Stimulated activated CD8-positive, alpha-beta memory T cell treated with anti-CD3 and anti-CD28 coated beads, Interleukin-4, amount 100 ng/mL, for 1 hour (primary cell): ENCODE measurements at places on chromosomes 13 and 19.
A peak's percentile ranks its signal among the peaks of the same experiment; 100 is the strongest.

- DNase-seq, result no peak
Observed at GRCh38 chr13:102838982-102839381, 6.8 kb upstream of the ERCC5 start.

DNA sequence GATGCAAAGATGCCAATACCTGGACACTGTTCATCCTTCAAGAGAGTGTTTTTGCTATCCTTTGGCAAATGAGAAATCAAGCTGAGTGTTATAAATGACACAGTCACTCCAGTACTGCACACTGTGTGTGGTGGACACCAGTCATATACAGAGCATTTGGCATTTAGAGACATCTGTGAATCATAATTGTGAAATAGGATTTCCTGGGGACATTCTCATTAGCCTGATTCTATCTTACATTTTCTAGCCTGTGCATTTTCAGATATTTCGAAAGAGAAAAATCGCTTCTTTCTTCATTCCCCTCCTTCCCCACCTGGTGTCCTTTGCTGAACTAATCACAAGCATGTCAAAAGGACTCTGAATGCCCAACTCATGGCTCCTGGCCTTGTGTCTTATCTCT, 781.0 kb upstream of the ARGLU1 start:
- no peak for DNase-seq

DNA sequence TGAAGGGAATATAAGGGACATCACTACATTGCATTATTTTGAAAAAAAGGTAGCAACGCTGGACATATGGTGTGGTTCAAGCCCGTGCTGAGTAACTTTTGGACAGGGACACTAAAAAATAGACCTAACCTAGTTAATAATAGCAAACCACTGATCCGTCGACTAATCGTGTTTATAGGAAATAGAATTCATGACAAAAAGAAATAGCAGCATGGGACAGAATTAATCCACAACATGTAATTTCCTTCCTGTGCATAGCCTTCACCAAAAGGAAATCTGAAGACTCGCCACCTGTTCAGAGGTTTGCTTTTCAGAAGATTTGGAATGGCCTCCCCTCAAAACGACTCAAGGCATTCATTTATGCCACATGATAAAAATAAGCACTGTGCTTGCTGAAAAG, 128.7 kb downstream of the FGF14 start:
- DNase-seq, result no peak

GRCh38 chr19:58516246-58516836, 3.3 kb downstream of the ZBTB45 start:
- no peak for DNase-seq

DNA sequence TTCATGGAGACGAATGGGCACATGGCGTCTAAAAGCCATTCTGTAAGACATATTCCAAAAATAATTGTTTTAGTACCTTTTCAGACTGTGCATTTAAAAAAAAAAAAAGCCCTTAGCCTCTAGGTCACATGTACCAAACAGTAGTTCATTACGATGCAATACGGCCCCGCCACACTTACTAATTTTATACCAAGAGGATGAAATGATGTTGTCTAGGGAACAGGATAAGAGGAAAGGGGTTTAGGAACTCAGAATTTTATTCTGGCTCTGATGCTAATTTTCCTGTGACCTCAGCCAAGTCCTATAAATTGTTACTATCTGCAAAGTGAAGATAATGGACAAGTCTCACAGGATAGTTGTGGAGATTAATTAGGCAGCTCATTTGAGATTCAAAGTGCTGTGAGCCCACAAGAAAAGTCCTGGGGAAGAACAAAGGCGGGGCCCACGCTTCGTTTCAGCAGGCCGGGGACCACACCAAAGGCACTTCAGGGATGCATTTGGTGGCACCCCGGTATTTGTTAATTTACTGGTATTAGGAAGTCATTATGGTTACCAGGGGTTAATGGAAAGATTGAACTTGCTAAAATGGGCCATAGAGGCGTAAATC, 511.1 kb downstream of the IRS2 start:
- no peak for DNase-seq

- DNase-seq, result no peak
Observed at GRCh38 chr13:39580881-39581575, 22.0 kb downstream of the LHFPL6 start.

DNA sequence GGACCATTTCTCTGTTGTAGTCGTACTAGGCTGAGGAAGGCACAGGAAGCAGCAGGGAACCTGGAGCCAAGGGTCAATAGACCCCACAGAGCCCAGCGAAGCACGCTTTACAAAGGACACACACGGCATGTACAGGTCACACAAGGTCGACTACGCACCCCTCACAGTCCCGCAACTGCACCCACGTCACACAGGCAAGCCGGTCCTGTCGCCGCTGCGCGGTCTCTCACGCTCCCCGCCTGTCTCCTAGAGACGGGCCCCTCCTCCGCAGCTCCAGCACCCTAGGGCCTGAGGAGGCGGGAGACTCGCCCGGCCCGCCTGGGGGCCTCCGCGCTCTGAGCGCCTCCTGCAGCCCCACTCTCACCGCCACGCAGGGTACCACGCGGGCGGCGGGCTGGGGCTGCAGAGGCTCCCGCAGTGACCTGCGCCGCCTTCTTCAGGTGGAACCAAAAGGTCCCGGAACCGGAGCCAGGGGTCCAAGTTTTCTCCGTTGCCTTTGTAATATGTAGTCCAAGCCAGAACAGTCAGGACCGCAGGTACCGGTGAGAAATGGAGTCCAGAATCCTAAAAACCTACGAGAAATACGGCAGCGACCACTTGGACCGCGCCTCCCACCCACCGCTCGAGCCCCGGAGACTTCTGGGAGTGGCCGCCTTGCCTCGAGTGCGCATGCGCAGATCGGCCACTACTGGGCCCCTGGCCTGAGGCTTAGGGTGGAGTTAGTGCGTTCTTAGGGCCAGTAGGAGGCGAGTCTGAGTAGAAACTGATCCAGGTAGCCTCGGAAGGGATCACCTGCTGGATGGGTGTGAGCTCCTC, at the start of gene ZNF607:
ZNF607 (minus strand) TSS at position 651 of the 816 bp plus-strand sequence. CDS start 8,143 bp downstream, outside the sequence.
- DNase-seq, result peak; percentile 72

DNA sequence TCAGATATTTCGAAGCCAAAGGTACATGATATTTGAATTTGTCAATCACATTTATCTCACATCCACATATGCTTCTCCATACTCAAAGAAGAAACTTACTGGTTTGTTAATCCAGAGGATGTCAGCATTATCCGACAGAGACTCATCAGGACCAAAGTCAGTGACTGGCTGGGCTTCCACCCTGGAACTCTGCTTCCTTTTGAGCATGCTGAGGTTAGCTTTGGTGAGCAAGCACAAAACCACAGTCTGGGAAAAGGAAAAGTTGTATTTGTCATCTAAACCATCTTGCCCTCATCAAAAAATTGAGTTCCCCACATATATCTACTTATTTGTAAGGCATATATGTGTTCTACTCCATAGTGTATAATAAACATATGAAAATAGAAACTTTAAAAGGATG, 17.4 kb downstream of the NALCN start:
- no peak for DNase-seq

DNA sequence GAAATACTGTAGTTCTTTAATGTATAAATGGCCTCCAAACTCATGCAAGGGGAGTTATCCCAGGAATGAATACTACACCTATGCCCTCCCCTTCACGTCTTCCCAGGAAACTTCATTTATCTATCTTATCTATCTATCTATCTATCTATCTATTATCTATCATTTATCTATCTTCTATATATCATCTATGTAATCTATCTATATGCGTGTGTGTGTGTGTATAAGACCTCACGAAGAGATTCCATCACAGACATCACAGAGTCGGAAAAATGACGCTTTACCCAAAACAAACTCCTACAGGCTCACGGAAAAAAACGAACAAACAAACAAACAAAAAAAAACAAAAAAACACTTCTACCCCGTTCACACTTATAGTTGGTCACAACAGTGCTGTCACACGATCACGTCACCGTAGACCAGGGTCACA, 486 bp downstream of the ZNF529 start:
- DNase-seq, result no peak

DNA sequence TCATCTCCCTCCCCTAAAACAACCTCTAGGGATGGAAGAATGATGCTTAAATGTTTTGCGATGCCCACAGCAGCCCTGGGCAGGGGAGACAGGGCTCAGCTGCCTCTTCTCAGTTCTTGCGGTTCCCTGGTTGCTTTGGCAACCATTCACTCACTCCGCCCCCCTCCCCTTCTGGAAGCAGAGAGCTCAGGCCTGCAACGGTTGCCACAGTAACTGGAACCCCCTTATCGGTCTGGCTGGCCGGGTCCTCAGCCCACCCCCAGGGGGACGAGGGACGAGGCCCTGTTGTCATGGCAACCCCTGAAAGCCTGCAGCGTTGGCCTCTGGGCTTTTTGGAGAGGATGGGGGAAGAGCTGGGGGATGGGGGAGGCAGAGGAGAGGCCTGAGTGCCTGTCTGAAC, 19.5 kb downstream of the NOVA2 start:
- no peak for DNase-seq

GRCh38 chr13:50916701-50917184, 7.2 kb downstream of the RNASEH2B start:
- DNase-seq, result no peak

GRCh38 chr13:30790592-30790991, 55.2 kb downstream of the ALOX5AP start:
- DNase-seq, result no peak

DNA sequence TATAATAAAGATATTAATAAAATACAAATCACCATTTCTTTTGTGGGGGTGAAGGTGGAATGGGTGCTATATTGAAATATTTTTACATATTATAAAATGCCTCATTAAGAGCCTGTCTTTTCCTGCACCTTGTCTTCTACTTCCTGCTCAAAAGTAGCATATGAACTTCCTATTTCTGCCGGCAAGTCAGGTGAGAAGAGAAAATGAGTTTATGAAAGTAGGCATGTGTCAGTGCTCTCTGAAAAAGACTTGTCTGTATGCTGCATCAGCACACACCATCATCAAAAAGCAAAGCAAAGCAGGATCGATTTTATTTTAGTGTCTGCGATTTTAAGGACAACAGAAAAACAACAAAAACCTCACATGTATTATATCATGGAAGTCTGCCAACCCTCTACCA, 114.2 kb downstream of the RAP2A start:
- no peak for DNase-seq

DNA sequence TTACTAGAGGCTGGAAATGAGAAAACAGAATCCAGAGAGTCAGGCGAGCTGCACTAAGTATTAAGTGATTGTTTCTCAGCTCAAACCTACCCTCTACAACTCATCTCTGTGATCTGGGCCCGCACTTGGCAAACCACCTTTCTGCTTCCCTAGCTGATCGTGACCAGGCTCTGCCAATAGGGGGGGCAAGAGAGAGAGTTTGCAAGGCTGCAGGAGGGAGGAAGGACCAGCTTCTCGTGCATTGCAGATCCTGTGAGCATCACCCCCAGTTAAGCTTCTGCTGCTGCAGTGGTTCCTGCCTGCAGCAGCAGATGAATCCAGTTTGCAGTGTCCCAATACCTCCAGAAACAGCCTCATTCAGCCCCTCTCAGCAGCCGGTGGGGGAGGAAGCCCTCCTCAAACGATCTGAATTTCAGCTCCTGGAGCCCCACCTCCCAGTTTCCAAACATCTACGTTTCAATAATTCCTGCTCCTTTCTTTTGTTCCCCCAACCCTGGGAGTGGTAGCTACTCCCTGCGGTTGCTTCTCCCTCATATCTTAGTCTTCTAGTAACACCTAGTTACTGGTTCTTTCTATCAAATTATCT, 20.0 kb downstream of the XRCC1 start:
- DNase-seq, result peak; percentile 68

GRCh38 chr19:42288881-42289555, 12.9 kb upstream of the PRR19 start:
- DNase-seq, result no peak

GRCh38 chr13:111952814-111953213, 114.1 kb upstream of the SOX1 start:
- DNase-seq, result no peak

DNA sequence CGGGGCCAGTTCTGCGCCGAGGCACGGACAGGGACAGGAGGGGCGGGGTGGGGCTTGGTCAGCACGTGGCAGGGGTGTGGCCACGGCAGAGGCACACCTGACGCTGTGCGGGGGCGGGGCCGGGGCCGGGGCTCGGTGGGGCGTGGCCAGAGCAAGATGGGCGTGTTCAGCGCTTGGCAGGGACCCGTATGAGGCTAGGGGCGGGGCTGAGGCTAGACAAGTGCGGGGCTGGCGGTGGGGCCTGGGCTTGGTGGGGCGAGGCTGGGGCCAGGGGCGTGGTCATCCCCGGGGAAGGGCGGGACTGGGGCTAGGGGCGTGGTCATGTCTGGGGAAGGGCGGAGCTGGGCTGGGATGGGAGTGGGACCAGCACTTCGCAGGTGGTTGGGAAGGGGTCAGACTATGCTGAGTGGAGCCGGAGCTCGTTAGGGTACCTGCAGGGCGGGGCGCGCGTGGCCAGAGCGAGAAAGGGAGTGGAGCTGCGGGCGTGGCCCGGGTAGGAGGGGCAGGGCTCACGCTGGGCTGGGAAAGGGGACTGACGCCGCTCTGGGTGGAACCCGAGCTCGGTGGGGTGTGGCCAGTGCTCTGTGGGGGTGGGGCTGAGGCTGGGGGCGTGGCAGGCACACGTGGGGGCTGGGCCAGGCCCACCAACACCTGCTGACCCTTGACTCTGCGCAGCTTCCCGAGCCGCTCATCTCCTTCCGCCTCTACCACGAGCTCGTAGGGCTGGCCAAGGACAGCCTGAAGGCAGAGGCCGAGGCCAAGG, 12.8 kb downstream of the POLR2E start:
- peak; percentile 71 for DNase-seq

GRCh38 chr13:110559986-110560385, 1.5 kb downstream of the RAB20 start:
- DNase-seq, result no peak

DNA sequence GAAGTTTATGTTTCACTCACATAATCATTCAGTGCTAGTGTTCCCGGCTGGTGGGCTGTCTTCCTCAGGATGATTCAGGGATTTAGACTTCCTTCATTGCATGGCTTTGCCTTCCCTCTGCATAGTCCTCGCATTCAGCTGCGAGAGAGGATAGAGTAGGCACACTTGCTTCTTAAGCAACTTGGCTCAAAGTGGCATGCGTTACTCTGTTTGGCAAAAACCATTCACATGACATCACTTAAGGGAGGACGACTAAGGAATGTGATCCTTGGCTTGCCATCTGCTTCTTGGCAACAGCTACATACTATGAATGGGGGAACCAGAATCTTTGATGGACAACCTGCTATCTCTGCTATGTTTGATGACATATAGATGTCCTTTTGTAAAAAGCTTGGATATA, 359.3 kb downstream of the TDRD3 start:
- DNase-seq, result no peak
